ENCODE measurements at places on chromosomes 4 and X.
A peak's percentile ranks its signal among the peaks of the same experiment; 100 is the strongest.

GRCh38 chr4:3512279-3512678 is 19.9 kb downstream of the LRPAP1 start:
- DNase-seq, result no peak

GRCh38 chr4:102807345-102807744 is 20.0 kb downstream of the UBE2D3 start:
- DNase-seq, result no peak

GRCh38 chrX:55783723-55784122 is 66.2 kb downstream of the RRAGB start:
- no peak for DNase-seq

- DNase-seq, result no peak
These were observed 45.3 kb upstream of the SHOX start for GRCh38 chrX:585115-585808.

GRCh38 chr4:138803051-138803450 is 212.5 kb upstream of the NOCT start:
- no peak for DNase-seq

DNA sequence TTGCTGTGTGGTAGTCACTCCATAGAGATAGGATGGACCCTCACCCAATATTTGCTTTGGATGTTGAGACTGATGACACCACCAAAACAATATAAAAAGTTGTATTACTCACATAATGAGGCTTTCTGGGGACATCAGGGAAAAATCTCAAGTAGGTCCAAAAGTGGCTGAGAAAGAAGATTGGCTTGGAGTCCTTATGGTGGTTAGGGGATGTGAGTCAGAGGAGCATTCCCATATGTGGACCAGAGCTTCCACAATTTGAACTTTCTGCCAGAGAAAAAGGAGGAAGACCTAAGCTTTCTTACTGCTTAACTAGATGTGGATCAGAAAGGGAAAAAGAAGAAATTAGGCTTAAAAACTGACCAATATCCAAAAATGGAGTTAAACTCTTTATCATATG is 460.5 kb downstream of the SH3BGRL start:
- DNase-seq, result no peak

GRCh38 chr4:52425751-52426326 is 233.3 kb downstream of the USP46 start:
- DNase-seq, result no peak

DNA sequence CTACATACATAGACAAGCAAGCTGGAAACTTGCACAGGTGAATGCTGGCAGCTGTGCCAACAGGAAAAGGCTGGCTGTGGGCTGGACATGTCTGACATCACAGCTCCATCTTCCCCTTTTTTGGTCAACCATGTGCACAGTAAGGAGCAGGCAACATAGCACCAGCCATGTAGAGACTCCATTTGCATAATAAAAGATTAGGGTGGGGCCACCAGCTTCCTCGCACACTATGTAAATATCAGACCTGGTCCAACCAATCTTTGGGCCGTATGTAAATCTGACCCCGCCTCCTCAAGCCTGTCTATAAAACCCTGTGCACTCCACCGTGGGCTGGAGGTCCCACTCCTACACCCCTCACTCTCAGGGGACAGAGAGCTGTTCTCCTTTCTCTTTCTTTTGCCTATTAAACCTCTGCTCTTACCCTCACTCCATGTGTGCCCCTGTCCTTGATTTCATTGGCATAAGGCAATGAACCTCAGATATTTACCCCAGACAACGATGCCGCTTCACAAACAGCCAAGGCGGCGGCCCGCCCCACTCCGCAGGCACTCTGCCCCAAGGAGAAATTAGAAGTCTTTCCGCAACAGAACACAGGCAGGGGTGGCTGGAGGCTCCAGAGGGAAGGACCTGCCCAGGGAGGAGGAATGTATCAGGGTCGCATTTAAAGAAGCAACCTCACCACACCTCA is 862.2 kb downstream of the TRIML1 start:
- DNase-seq, result no peak

- DNase-seq, result no peak
These were observed 2.3 kb upstream of the HTATSF1 start for GRCh38 chrX:136495043-136495442.

- no peak for DNase-seq
These were observed 21.7 kb upstream of the GEMIN8 start for GRCh38 chrX:14051416-14051815.

DNA sequence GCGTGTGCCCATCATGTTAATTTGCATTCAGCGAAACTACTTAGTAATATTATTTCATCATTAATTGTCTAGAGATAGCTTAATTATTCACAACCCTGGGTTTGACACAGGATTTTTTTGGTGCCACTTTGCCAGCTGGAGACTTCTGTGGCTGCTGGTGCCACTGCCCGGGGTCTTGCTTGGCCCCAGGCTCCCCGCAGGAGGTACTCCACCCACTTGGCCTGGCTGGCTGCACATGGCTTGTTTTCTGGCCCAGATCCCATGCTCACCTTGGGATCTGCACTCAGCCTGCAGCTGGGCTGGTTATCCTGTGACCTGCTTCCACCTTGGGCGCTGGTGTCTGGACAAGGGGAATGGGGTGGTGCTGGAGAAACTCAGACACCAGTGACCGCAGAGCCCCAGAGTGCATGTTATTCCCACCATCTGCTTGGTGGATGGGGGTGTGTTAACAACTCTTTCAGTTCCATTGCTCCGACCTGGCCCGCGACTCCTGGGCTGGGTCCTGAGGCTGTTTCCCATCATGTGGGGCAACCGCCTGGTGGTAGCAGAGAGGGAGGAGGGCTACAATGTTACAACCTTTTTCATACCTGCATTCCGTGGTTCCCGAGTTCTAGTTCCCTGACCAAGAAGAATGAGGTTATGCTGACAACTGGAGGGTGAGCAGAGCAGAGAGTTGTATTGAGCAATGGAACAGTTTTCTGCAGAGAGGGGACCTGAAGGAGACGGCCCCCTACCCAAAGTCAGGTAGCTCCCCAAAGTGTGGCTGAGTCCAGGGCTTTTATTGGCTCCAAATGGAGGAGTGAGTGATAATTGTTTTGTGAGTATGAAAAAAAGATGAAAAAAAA is 1950.0 kb upstream of the IGFBP7 start:
- no peak for DNase-seq

- no peak for DNase-seq
These were observed 140.8 kb upstream of the SFRP2 start for GRCh38 chr4:153929675-153930074.

- no peak for DNase-seq
These were observed 5.7 kb downstream of the P2RY8 start for GRCh38 chrX:1531096-1531890.

DNA sequence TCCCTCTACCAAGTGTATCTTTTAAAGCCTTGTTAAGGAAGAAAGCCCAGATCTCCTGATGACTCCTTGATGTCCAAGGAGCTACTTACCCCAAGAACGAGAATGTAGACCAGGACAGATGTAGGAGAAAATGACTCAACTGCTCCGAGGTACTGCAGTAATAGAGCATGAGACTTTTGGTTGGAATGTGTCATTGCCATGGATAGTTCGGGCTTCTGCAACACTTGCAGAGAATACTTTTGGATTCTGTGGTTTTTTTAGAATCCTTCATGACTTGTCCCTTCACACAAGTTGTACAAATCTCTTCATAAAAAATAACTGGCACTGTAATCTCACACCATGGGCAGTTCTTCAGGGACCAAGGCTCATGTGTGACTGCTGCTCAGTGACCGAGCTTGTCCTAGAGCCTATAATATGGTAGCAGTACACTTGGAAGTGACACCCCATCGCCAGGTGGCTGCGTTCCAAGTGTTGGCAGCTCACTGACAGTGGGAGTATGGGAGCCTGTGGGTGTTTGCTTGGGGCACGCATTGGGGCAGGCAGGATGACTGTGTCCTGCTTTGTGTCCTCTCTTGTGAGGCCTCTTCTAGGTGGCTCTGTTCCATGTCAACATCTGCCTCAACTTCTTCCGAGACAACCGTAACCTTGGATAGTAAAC is 87.9 kb upstream of the WDR1 start:
- no peak for DNase-seq

DNA sequence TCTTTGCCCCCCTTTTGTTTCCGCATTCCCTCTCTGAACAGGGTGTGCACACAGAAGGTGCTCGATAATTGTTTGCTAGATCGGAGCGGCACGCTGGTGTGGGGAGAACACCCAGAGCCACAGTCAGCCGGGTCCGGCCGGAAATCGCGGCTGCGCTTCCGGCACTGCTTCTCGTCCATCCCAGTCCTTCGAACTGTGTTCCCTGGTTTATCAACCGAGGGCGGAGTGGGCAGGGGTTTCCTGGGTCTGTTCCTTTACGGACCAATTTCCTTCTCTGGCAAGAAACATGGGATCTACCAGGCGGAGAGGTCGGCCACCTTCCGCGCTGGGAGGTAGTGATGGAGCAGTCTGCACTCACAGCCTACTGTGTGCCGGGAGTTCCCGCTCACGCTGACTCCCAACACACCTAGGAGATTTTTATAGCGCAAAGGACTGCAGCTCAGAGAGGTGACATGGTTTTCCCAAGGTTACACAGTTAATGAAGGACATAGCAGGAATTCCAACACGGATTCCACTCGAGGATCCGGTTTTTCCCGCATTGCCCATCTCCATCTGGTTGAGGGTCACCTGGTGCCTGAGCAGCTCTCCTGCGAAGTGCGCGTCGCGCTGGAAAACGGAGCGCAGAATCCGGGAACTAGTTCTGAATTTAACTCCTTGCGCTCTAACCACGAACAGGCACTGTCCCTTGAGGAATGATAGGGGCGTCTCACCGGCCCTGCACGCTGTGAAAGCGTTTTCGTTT is 6.8 kb downstream of the MSX1 start:
- no peak for DNase-seq

GRCh38 chr4:138595731-138596460 is 353.7 kb upstream of the SLC7A11 start:
- DNase-seq, result no peak

GRCh38 chr4:85486425-85487086 is 11.6 kb downstream of the ARHGAP24 start:
- DNase-seq, result no peak

DNA sequence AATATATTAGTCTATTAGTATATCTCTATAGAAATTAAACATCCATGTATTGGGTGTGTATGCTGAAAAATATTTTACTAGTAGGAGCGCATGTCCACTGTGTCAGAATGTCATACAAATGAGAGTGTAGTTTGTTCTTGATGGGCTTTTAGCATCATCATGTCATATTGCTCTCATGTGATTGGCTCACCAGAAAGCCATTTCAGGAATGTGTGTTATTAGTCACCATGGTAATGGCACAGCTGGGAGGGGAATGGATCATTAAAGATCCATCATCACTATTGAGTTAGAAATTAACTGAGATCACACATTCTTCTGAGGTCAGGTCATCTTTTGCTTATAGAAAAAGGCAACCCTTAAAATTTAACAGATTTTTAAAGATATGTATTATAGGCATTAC is 77.3 kb downstream of the PHEX start:
- no peak for DNase-seq

- no peak for DNase-seq
These were observed 6.8 kb downstream of the BCOR start for GRCh38 chrX:40090961-40091360.

- DNase-seq, result peak; percentile 8
These were observed 52.8 kb downstream of the RBM47 start for GRCh38 chr4:40576651-40577480.

DNA sequence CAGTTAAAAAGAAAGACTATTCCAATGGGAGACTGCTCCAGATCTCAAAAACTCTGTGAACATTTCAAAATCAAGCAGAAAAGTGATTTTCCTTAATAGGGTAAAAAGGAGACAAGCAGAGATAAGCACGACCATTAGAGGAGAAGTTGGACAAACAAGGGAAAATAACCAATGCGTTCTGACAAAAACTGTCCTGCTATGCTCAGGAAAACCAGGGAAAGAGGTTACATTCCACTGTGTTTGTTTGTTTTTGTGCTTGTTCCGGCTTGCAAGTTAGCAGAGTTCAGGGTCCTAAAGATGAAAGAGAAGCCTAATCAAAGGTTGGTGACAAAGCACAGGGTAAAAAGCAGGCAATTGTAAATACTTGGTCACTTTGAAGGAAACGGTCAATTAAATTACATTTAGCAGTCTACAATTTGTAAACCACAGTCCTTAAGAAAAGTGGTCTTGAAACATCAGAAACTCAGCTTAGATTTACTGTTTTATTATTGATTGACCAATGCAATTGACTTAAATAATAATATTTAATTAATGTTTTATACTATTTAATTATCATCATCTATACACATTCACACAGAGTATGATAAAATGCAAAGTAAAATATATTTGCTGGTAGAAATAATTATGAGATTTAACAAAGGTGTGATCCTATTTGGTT is 186.2 kb upstream of the CPXCR1 start:
- DNase-seq, result no peak

DNA sequence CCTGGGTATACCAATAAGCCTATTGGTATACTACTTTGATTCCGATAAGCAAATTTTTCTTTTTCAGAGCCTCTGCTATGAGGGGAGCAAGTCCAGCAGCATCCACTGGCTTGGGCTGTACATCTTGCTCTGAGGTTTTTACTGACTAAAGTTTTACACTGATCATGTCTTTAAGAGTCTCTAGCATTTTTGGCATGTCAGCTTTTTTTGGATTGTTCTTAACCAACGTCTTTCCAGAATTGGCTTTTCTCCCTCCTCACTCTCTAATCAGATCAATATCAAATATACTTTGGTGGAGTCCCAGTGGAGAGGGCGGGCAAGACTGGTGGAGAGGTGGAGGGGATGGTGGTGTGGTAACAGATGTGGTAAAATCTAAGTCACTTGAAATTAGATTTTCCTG is 196.8 kb downstream of the HEPH start:
- no peak for DNase-seq

DNA sequence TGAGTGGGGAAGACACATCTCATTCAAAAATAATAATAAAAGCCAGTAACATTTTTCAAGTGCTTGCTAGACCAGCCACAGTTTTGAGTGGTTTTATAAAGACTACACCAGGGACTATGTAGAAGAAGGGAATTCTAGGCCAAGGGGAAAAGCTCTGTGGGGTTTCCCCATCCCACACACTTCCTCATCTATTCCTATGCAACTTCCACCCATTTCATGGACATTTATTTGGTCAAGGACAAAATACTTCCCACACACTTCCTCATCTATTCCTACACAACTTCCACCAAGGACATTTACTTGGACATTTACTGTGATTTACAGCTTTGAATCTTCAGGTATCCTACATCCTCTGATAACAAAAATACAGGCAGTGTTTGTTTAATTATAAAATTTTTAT is 86.5 kb upstream of the KLF3 start:
- no peak for DNase-seq

- no peak for DNase-seq
These were observed 69.6 kb downstream of the WNK3 start for GRCh38 chrX:54288277-54288676.
